ENCODE measurements at places on chromosomes 11 and 22.

GRCh38 chr11:328012-328411 is 7.4 kb upstream of the IFITM3 start:
- no peak for DNase-seq

DNA sequence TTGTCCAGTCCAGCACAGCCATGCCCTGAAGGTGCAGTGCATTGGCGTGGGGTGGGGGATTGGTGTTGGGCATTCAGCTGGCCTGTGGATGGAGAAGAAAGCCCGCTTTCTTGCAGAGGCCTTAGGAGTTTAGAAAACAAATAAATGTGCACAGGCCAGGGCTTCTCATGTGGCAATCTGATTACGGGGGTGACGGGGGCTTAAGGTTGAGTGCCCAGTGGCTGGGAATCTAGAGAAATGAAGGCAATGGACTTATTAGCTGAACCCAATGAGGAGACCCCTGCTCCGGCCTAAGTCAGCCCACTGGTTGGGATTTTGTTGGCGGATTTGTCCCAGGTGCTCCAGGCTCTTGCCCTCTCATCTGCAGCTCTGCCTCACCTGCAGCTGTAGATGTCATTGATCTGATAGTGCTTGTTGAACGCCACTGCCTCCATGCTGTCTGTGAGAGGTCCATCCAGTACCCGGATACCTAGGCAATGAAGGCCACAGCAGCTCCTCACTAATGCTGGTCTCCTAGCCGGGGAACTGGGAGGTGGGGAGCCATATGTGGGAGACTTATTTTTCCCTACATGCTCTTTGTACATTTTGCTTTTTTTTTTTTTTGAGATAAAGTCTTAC is 6.2 kb downstream of the PCSK7 start:
- no peak for DNase-seq

- DNase-seq, result no peak
Measured at GRCh38 chr22:46044621-46045458, 67.9 kb upstream of the WNT7B start.

GRCh38 chr11:87236368-87236767 is 198.6 kb downstream of the TMEM135 start:
- DNase-seq, result no peak

- no peak for DNase-seq
Measured at GRCh38 chr11:45037434-45038005, 86.8 kb upstream of the TP53I11 start.

DNA sequence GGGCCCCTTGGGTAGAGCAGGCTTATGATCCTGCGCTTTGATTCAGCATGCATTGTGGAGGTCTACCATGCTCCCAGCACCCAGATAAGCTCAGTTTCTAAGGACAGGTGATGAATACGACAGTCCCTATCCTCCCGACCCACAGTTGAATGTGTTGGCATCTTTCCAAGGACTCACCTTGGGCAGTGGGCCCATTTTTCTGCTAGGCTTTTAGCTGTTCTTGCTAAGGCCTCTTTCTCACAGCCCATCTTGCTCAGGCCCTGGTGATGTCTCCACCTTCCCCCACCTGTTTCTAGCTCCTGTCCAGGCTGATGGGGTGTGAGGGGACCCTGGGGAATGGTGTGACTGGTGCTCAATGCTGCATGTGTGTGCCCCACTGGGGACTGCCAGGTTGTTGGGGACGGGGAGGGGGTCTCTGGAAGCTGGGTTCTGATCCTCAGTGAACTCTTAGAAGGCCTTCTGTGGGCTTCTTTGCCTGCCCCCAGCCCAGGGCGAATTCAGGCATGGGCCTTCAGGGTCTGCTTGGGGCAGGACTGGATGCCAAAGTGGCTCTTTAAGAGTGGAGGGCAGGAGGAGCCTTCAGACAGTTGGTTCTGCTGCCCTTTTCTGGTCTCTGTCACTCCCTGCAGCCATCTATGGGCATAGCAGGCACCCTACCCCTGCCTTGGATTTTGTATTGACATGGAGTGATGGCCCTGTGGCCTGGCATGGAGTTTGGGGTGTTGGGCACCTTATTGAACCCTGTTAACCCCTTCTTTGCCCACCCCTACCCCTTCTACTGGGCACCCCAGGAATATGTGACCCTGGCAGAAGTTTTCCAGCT is 33.1 kb downstream of the PHLDB1 start:
- no peak for DNase-seq

DNA sequence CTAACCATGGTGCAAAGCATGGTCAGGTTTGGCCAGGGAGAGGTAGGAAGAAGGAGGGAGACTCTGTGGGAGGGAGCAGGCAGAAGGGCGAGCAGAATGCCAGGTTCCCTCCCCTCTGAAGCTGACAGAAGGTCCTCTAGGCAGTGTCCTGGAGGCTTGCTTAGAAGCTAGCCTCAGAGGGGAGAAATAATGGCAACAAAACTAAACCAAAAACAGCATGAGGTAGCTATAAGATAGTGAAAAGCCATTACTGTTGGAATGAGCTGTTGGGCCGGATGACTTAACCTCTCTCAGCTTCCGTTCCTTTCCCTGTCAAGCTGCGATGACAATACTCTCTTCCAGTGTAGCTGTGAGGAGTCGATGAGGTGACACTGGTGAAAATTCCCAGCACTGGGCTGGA is 36.6 kb downstream of the RASSF10 start:
- DNase-seq, result no peak

- no peak for DNase-seq
Measured at GRCh38 chr11:42271306-42271705, 811.9 kb upstream of the LRRC4C start.

All from stimulated activated CD4-positive, alpha-beta T cell treated with anti-CD3 and anti-CD28 coated beads, Interleukin-1b, Interleukin-23, amount 100 ng/mL, for 1 hour (primary cell).